ENCODE measurements at places on chromosomes 16 and 17.
A peak's percentile ranks its signal among the peaks of the same experiment; 100 is the strongest.

- DNase-seq = no peak
Measured at GRCh38 chr17:66963909-66964771, at the start of gene CACNG4. TSS of gene CACNG4 (plus strand) at chr17:66964707. CDS start at chr17:66964912, 205 bp downstream.

- DNase-seq = no peak
Measured at GRCh38 chr16:81633147-81633619, 145.9 kb upstream of the PLCG2 start.

GRCh38 chr17:28544402-28545140 is 7.9 kb downstream of the UNC119 start:
- DNase-seq = no peak

DNA sequence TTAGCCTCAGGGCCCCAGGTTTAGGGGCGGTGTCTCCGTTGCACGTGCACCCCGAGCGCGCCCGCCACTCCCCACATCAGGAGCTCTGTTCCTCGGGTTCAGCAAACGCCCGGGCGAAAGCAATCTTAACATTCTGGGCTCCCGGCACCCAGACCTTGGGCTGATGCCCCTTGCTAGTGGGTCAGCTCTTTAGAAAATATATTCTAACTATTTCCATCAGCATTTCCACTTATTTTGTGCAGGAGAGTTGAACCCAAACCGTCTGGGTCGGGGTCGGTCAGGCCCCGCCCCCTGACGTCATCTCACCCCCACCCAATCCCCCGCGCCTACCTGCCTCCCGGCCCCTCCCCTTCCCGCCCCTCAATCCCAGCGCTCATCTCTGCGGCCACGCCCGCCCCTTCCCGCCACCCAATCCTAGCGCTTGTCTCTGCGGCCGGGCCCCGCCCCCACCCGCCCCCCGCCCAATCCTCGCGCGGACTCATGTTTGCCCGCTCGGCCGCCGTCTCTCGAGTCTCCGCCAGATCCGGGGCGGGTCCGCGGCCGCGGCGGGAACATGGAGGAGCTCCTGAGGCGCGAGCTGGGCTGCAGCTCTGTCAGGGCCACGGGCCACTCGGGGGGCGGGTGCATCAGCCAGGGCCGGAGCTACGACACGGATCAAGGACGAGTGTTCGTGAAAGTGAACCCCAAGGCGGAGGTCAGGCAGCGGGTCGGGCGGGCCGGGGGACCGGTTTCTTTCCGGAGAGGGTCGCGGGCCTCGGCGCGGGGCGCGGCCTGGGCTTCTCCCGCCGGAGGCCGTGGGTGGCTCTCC is at the start of gene FN3KRP:
FN3KRP (plus strand) TSS at position 504 of the 808 bp plus-strand sequence; CDS start at position 554, 50 bp downstream.
- peak; percentile 98 for DNase-seq

DNA sequence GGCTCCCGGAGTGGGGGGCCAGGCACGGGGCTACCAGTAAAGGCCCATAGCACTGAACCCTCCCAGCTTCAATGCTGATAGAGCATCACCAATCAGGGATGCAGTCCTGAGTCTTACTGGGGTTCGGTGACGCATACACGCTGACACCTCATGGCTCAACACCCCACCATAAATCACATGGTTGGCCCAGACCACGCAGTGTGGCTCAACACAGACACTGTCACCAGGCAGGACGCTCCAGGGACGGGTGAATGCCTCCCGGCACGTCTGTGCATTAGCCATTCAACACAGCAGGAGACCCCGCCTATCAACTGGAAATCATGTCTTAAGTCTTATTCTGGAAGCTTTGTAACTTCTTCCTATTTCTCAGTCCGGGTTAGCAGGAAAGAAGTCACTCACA is 35.0 kb downstream of the NECAB2 start:
- no peak for DNase-seq

- DNase-seq = no peak
Measured at GRCh38 chr16:69133373-69133954, 1.0 kb downstream of the UTP4 start.

DNA sequence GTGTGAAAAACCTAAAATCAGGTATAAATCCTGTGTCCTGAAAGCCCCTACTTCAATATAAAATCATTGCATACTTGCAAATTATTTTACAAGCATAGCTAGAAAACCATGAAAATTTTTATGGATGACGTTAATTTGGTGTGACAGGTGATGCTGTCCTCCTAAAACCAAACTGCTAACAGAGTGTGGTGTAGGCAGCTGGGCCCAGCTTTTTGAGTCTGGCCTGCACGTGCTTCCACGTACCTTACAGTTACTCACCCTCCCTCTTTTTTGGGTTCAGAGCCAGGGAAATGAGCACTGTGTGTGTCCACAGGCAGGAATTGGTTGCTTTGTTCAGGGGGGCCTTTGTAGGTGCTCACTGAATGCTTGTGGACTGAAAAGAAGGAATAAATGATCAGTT is 36.4 kb downstream of the CLEC16A start:
- no peak for DNase-seq

DNA sequence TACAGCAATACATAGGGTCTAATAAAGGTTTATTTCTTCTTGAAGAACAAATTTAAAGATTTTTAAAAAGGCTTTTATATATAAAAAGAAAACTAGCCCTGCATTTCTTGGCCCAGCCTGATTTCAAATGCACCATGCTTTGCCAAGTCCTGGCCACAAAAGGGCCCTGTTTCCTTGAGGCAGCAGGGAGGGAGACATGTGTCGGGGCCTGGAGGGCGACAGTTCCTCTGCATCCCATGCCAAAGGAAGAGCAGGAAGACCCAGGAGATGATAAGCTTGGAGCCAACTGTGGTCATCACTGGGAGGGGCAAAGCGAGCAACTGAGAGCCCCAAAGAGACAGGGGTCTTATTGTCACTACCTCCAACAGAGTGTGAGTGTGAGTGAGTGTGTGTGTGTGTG is 571.5 kb upstream of the PSMD7 start:
- DNase-seq = no peak

DNA sequence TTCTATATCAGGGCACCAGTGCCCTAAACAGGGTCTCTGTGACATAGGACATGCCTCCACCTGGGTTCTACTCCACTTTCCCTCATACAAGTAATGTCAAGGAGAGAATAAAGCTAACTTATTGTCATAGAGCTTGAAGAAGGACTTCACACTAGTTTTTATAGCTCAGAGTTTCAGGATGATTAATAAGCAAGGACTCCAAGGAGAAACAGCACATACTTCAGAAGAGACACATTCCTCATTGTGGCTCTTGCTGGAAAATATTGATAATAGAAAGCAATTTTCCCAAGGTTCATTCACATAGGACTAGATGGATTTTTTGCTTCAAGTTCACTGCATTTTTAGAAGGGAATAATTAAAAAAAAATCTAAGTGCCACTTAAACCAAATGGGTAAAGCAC is 133.3 kb downstream of the CA10 start:
- no peak for DNase-seq

DNA sequence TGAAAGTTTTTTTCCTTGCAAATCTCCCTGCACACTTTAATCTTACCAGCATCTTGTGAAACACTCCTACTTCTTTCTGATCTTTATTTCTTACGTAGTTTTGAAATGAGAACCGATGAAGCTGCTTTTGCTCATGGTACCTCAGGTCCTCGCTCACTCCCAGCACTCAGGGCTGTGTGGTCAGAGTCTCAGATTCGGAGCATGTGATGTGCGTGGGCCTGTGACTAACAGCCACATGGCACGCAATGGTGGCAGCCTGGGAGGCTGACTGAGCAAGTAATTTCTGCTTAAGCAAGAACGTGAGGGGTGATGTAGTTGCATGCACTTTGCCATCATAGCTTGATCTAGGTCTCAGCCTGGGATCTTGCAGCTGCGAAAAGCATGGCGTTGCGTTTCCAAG is 624.3 kb downstream of the MAF start:
- no peak for DNase-seq

GRCh38 chr17:41455236-41455635 is 11.9 kb downstream of the KRT32 start:
- no peak for DNase-seq

DNA sequence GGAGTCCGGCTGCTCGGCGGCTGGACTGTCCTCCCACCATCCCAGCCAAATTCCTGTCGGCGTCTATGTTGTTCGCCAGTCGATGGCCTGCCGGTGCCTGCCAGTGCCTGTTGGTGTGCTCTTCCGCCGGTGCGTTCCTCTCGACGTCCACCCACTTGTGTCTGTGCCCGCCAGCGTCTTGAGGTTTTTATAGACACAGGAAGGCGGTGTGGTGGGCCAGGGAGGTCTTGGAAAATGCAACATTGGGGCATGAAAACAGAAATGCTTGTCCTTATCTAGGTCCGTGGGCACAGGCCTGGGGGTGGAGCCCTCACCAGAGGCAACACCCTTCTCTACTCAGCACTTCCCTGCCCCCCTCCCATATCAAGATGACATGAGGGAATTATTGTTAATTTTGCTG is 167.8 kb downstream of the IRF8 start:
- no peak for DNase-seq

DNA sequence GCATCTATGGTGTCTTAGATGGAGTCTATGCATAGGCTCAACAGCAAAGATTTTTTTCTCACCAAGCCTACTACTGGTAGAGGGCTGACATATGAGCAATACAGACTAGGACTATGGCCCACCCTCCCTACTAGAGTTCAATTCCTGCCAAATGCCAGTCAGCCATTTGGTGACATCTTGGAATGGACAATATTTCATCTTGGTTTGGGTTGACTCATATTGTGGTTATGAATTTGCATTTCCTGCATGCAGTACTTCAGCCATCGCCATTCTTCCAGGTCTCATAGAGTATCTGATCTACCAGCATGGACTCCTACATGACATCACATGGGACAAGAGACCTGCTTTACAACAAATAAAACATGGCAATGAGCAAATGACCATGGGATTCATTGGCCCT is 778.1 kb upstream of the SOX9 start:
- DNase-seq = no peak

GRCh38 chr17:51189628-51190027 is 23.4 kb downstream of the NME2 start:
- no peak for DNase-seq

DNA sequence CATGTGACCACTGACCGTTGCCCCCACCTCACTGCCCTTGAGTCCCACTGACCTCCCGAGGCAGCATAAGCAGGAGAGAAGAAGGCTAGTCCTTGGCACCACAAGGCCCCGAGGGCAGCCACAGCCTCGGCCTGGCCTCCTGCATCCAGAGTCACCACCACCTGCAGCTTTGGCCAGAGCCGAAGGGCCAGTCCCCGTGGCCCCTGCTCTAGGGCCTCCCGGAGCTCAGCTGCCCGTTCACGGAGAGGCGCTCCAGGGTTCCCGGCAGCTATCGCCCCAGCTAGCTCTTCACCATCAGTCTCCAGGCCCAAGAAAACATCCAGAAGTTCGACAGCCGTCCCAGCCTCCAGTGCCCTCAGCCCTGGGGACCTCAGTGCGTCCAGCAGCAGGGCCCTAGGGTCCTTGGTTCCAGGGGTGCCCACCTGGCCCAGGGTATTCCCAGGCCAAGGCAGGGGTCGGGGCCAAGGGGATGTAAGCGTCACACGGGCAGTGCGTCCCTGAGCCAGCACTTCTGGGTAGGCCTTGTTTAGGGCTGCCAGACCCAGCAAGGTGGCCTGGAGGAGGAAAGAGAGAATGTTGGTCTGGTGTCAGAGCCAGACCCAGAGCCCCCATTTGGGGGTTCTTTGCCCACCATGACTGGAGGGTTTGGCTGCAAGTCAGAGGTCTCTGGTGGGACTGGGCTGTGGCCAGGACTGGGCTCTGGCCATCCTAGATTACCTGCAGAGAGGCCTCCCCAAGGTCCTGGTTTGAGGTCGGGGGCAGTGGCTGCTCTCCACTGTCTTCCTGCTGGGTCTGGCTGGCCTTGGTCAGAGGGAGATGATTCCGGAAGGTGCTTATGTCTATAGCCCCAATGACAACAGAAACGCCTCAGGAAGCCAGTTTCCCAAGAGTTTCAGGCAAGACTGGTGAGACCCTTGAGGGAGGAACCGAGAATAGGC is 1.8 kb downstream of the GHDC start:
- DNase-seq = no peak

DNA sequence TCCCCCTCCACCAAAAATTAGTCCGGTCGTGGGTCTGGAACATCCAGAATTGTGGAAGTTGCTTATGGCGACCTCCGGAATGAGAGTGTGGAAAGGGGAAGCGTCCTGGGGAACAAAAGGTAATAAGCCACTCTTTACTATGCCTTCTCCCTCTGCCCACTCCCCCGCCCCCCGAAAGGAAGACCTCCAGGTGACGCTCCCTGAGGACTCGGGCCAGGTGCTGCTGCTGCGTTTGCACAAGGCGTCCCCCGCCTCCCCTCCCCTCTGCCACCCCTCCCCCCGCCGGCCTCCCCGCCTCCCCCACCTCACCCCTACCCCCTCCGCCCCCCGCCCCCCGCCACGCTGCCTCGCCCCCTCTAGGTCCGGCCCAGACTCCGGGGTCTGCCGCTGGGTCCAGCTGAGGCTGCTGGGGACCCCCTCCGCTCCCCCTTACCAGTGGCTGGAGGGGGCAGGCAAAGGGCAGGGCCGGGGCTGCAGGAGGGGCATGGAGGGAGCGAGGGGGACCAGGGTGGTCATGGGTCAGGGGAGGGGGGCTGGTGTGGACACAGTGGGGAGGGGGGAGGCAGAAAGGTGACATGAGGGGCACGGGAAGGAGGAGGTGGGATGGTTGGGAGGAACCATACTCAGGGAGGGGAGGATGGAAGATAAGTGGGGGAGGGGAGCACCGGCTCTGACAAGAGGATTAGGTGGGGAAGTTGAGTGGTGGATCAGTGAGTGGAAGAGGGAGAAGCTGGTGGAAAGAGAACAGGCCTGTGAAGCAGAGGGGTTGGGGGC is 23.6 kb downstream of the ALOX12B start:
- DNase-seq = no peak

- DNase-seq = no peak
Measured at GRCh38 chr16:64278196-64278595, 843.7 kb downstream of the CDH11 start.

DNA sequence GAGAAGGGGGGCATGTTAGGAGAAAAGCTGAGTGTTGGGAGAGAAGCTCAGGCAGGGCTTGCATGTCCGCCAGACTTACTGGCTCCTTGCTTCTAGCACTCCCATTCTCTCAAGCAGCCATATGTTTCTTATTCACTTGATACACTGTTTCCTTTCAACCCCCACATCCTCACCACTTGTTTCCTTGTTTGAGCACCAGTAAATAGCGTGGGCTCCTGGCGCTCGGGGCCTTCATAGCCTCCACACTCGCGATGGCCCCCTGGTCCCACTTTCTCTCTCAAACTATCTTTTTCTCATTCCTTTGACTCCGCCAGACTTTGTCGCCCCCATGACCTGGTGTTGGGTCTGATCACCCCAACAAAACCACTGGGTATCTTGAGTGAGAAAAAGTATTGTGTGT is 16.6 kb downstream of the ATP5PD start:
- DNase-seq = no peak

- no peak for DNase-seq
Measured at GRCh38 chr17:74865504-74866197, 6.0 kb upstream of the GRIN2C start.

DNA sequence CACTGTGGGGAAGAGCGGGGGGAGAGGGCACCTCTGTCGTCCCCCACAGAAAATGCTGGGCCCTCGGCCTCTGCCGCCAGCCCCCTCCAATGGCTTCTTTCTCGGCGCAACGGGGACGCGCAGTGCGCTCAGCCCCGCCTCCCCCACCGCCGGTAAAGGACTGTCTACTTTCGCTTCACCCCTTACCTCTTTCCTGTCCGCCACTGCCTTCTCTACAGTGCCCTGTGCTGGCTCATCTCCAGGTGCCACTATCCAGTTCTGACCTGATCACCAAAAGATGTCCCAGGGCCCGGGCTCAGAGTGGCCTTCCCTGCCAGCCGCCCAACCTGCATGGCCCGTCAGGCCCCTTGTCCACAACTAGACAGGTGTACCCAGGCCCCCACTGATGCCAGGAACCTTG is 7.3 kb downstream of the ENDOV start:
- DNase-seq = no peak

Measured in GM19239 (cell line).